ENCODE measurements at places on chromosomes 4 and X.

DNA sequence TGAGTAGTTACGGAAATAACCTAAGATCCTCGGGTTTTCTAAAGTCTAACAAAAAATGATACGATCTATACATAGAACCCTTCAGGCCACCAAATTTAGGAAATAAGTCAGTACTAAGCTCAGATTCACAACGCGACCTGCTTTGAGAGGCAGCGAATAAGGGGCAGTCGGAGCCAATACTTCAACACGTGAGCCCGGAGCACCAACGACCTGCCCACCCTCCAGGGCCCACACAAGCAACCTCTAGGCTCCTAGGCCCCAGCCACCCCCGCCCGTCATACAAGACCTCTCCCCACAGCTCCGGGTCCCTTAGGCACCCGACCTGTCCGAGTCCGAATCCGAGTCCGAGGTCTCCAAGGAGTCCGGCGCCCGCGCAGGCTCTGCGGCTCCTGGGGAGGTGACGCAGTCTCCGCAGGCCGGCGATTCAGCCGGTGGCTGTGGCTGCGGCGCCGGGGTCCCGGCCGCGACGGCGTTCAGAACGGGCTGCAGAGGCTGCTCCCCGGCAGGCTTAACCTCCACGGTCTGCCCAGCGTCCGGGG is 580 bp downstream of the NAF1 start:
- peak; percentile 21 for DNase-seq

DNA sequence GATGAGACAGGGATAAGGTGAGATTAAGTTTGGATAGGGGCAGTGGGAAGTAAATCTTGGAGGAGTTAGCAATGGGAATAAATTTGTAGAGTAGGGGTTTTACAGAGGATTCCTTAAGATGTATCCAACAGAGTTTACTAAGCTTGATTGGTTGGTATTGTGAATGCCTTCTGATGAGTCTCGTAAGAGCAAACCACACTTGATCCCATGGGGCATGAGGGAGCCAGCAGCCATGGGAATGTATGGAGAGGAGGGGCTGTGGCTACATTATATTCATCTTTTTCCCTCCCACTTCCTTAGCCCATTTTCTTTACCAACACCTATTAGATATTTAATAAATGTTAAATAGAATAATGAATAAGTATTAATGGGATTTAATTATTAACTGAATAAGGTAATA is 126.6 kb upstream of the NDST3 start:
- DNase-seq, result no peak

- DNase-seq, result no peak
These were observed 61.1 kb upstream of the C1GALT1C1 start for GRCh38 chrX:120690941-120691340.

GRCh38 chrX:13254076-13254785 is 65.6 kb downstream of the ATXN3L start:
- no peak for DNase-seq

- DNase-seq, result no peak
These were observed 147.4 kb downstream of the SMIM20 start for GRCh38 chr4:26061248-26061986.

DNA sequence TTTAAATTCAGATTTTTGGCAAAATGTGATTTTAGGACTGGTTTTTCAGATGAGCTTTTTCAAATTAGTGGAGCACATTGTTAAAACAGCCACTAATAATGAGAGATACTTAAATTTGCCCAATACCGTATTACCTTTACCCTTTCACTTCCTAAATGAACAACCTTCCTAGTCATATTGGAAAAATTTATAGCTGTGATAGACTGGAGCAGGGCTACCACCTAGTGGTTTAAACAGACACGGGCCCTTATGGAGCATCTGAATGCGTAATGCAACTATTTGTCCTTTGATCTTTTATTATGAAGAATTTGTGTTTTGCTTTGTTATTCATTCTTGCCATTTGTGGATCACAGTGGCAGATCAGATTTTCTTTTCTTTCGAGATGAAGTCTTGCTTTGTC is 72.7 kb downstream of the KDM6A start:
- DNase-seq, result no peak

GRCh38 chr4:8557151-8558076 is 22.8 kb upstream of the GPR78 start:
- DNase-seq, result no peak

- no peak for DNase-seq
These were observed 349.8 kb upstream of the CPEB2 start for GRCh38 chr4:14652522-14652921.

DNA sequence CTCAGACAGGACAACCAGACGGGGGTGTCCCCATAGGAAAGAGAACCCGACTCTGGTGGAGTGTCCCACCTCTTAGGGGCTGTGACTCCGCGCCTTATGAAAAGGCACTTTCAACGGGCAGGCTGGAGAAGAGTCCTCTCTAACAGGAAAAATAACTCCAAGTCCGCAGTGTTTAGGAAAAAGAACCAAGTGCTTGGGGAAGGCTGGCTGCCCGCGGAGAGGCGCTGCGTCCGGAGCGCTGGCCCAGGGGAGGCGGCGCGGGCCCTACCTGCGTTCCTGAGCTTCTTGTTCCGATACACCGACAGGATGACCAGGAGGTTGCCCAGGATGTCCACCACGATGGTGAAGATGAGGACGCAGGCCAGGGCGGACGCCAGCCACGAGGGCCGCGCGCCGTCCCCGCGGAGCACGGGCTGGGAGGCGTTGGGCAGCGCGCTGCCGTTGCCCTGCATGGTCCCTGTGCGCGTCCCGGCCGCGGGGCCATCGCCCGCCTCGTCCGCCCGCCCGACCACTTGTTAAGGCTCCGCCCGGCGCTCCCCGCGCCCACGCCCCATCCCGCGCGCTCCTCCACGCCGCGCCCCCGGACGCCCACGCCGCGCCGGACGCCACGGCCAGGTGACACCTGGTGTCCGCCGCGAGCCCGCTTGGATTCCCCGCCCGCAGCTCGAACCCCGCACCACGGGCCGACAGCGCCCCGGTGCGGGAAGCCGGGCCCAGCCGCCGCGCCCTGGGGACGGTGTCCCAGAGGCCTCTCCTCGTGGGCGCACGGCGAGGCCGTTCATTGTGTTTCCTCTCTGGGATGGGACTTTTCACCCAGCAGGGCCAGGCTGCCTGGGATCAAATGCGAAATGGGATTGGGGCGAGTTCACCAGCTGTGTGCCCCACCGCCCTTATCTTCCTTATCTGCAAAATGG is at the start of gene MTNR1A:
TSS of gene MTNR1A (minus strand) at position 654 of the 914 bp plus-strand sequence. CDS start at position 452, 202 bp downstream.
- no peak for DNase-seq

DNA sequence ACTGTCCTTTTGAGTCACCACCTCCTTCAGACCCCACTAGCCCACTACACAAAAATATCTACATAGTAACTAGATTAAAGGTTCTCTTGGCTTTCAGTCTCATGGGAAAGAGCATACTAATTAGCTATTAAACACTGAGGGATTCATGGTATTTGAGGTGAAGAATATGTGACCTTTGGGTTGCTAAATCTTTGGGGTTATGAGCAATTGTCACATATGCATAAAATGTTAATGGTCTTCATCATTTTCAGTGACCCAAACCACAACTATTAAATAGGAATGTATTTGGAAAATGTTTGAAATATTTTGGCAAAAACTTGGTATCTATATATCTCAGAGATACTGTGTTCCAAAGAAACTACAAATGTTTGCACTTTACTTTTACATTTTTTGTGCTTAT is 365.1 kb downstream of the MAGEB5 start:
- no peak for DNase-seq

GRCh38 chrX:132413459-132413858 is 75.4 kb downstream of the MBNL3 start:
- DNase-seq, result no peak

DNA sequence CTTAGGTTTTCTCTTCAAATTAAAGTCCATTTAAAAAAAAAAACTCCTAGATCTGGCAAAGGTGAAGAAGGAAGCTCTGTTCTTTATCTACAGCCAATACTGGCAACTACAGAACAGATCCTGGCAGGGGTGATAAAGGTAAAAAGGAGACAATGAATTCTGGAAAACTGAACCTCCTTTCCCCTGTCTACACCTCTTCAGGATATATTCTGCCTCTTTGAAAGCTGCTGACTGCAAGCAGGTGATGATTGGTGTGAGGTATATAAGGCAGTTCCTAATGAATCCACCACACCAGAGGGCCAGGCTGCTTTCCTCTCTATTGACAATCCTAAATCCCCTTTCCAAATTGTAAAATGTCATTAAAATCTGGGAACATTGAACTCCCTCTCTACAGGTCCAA is 370.1 kb downstream of the PPP3CA start:
- DNase-seq, result no peak

GRCh38 chrX:18995221-18995620 is 11.3 kb upstream of the PHKA2 start:
- no peak for DNase-seq

GRCh38 chrX:113545040-113545439 is 704.4 kb upstream of the AMOT start:
- no peak for DNase-seq

DNA sequence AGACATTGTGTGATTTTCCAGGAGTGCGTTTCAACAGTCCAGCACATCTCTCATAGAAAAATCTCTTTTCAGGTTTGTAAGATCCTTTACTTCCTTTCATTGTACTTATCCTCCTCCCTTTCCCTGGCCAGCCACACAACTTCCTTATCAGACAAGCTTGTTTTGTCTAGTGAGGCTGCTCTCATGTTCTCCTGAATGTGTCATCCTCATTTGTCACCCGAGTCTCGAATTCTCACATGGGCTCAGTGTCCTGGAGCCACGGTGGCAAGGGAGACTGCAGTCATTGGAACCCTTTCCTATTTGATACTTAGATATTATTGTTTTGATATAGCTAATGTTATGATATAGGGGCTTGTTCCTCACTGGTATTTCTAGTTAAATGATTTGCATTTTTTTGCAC is 16.9 kb downstream of the SYNPO2 start:
- no peak for DNase-seq

GRCh38 chr4:6884341-6884870 is 25.2 kb upstream of the TBC1D14 start:
- no peak for DNase-seq

DNA sequence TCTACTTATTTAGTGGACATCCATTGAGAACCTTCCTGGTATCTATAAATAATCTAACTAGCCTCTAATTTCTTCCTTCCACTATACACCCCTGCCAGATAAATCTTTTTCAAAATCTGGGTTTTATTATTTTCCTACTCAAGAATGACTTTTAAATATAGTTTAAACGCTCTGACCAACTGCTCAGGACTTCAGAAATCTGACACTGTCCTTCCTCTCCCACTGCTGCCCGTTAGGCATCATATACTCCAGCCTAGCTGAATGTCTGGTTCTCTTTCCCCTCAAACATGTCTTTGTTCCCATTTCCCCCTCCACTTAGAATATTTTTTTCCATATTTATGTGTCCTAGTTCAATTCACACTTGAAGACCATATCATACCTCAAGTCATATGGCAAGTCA is 35.2 kb upstream of the CBLL2 start:
- no peak for DNase-seq

GRCh38 chr4:112859456-112860184 is 189.8 kb upstream of the ANK2 start:
- no peak for DNase-seq

GRCh38 chr4:181138116-181138515 is 1105.1 kb upstream of the TENM3 start:
- DNase-seq, result no peak

- no peak for DNase-seq
These were observed 128.8 kb downstream of the RAB28 start for GRCh38 chr4:13355111-13355880.

GRCh38 chrX:97132664-97133415 is 249.1 kb downstream of the RPA4 start:
- no peak for DNase-seq

- no peak for DNase-seq
These were observed 5.4 kb downstream of the UGT2B4 start for GRCh38 chr4:69490271-69490670.

DNA sequence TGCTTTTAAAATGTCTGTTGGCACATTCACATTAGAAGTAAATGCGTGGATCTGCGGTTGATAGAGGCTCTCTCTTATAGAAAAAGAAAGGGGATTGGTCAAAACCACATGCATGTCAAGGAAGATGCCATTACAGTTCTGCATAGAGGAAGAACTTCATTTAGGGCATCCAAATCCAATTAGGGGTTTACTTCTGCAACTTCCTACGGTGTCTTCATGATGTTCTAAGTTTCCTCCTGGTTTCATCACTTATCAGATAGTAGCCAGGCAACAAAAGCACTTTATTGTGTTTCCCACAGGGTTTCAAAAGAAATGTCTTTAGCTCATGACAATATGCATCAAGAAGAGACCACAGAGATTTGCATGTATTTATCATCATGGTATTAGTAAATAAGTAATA is 136.0 kb upstream of the HPGD start:
- DNase-seq, result no peak

DNA sequence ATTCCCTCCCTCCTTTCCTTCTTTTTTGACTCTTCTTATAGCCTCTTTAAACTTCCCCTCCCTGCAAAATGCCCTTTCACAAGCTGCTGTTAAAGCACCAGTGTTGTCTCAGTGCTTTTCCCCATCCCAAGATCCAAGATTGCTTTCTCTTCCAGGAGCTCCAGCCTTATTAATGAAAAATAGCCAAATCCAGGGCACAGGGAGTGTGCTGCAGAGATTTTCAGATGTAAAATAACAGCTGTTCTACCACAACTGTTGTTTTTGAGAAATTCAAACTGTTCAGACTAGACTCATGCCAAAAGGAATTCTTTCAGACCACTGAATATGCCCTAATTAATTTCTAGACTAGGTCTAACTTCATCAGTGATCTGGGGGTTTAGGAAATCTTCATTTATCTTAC is 47.0 kb upstream of the GPC3 start:
- no peak for DNase-seq

DNA sequence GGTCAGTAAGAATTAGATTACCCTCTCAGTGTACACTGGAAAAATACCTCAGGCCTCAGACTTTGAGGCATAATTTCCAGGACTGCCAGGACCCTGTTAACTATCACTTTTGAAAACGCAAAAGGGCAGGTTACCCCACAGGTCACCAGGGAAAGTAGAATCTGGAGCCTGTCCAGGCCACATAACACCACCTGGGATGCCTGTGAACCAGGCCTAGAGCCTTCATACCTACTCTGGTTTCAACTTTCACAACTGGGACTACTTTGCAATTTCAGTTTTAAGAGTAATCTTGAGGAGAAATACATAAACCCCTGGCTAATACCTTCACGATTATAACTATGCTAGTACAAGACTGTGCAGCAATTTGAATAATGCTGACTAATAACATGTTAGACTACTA is 132.4 kb downstream of the HHIP start:
- no peak for DNase-seq

DNA sequence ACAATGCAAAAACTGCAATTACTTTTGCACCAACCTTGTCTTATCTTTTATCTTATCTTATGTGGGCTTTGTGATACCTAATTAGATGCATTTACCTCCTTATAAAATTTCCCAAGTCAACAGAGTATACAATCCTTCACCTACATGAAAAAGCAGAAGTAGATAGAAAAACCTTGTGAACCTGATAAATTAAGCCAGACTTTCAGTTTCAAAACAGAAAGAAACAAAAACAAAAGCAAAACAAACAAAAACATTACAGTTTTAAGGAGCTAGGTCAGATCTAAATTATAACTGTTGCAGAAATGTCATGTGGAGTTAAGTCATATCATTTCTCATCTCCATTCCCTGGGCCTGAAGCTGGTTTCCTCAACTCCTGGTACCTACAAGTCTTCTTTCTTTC is 24.9 kb upstream of the CXXC4 start:
- no peak for DNase-seq
